ENCODE measurements at places on chromosomes 4 and X. TPM values are rescaled to one million over a fixed set of nuclear protein-coding genes. Genes with fewer than 3 reads are reported as not detected.

DNA sequence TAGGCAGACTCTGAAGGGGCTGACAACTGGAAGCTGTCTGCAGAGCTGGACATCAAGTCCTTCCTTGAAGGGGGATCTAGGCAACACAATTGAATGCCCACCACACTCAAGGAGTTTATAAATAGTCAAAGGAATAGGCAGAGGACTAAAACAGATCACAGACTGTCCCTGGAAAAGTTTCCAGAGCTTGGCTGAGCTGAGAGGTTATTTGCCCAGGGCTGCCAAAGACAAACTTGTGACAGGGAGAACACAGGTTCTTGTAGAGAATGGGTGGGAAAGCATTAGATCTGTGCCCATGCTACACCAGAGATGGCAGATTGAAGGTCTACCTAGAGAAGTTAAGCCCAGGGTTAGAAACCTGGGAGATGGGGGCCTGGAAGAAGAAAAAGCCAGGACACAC lies 344.6 kb downstream of the MID1IP1 start:
- no peaks in the 10 kb centered on the region for H3K27me3 ChIP-seq
- H3K27ac ChIP-seq: no peak overlapping the region
- no peak for DNase-seq
- H3K4me1 ChIP-seq: no peaks in the 10 kb centered on the region

DNA sequence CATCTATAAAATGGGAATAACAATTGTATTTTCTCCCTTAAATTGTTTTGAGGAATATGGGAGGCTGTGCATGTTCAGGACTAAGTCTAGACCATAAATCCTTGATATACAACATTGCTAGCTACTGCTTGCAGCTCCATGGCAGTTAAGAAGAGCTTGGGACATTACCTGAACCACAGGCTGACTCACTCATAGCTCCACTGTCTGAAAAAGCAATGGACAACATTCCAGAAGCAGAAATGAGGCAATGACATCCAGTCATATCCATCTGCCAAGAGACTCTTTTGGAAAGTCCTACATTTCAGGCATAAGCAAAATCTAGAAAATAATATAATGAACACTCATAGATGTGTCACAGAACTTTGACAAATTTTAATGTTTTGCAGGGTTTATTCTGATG lies 167.3 kb upstream of the LEF1 start:
- no peak overlapping the region for H3K4me3 ChIP-seq
- H3K27me3 ChIP-seq: no peaks in the 10 kb centered on the region
- H3K36me3 ChIP-seq: no peaks in the 10 kb centered on the region
- H3K27ac ChIP-seq: no peak overlapping the region
- H3K4me1 ChIP-seq: peaks cover 9% of the 10 kb centered on the region

- no peaks in the 10 kb centered on the region for H3K4me1 ChIP-seq
- no peak overlapping the region for H3K4me3 ChIP-seq
- no peak overlapping the region for H3K27ac ChIP-seq
- no peak for DNase-seq
These were observed 192.2 kb downstream of the CPEB2 start for GRCh38 chr4:15194520-15194919.

- no peak overlapping the region for H3K4me3 ChIP-seq
- no peaks in the 10 kb centered on the region for H3K27me3 ChIP-seq
- DNase-seq: no peak
- no peaks in the 10 kb centered on the region for H3K4me1 ChIP-seq
- no peak overlapping the region for H3K27ac ChIP-seq
- no peaks in the 10 kb centered on the region for H3K36me3 ChIP-seq
These were observed 120.2 kb upstream of the PSAPL1 start for GRCh38 chr4:7554905-7555304.

Gene PDCL2
- not detected for total RNA-seq

Gene AKAP4
- total RNA-seq: not detected

Gene WDR17
- 0.83 TPM for total RNA-seq

Gene PRRG1
- 17.3 TPM for total RNA-seq
